CD4-positive, alpha-beta T cell treated with Interleukin-6 at 100 ng/mL for 8 hours (primary cell): ENCODE measurements at places on chromosomes 11 and 22.

DNA sequence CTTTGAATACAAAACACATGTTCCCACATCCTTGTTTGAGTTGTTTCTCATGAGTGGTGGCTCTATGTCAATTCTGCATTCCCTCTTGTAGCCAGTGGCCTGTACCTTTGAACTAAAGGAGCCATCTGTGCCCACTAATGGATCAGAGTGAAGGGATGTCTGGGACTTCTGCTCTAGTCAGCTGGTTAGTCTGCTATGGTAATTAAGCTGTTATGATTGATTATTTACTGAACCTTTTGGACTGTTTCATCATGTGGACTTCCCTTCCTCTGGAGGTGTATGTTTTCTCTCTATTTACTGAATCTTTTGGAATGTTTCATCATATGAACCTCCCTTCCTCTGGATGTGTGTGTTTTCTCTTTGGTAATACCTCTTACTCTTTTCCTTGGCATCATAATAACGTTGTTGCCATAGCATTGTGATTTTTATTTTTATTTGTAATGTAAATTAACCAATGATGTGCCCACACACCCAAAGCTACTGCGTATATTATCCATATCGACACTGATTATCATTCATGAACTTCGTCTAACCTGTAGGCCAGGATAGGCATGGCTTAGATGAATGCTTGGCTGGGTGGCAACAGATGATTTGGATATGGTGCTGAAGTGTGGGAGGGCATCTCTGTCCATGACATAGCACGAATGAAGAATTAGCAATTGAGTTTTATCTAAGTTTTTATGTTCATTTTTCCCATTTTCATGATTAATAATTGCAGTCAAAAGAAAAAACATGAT, 112.3 kb upstream of the SORL1-AS1 start:
- no peak for DNase-seq

DNA sequence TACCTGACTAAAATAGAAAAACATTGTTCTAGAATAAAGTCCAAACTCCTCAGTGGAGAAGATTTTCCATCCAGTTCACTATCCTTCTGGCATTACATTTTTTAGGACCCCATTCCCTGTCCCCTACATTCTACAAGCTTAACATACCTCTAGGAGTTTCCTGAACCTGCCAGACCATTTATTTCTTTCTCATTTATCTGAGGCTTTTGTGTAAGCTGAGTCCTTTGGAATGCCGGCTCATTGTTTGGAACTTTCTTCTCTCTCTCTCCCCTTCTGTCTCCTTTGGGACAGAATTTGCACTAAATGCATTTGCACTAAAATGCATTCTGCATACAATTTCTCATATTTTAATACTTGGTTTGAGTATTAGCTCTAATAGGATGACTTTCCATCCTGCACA, 393.0 kb upstream of the ANO3 start:
- no peak for DNase-seq

GRCh38 chr22:16961477-16962186, 46.4 kb downstream of the GAB4 start:
- no peak for DNase-seq

GRCh38 chr11:81449588-81450156, 1284.0 kb downstream of the FAM181B start:
- DNase-seq, result no peak

DNA sequence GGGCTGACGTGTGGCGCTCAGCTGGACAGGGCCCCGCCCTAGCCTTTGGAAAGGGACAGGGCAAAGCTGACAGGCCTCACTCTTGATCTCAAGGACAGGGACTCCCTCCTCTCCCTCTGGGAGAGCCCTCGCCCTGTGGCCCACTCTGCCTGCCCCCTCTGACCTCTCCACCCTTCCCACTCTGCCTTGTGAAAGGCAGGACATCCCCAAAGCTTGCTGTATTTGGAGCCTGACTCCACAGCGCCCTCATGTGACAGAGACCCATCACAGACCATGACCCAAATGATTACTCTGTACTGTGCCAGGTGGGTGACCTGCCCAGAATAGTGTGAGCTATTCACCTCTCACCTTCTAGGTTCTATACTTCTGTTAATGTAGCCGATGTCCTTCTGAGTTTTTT, 18.8 kb downstream of the P2RY2 start:
- no peak for DNase-seq

- no peak for DNase-seq
These were observed 14.1 kb downstream of the TBX1 start for GRCh38 chr22:19774628-19775027.

DNA sequence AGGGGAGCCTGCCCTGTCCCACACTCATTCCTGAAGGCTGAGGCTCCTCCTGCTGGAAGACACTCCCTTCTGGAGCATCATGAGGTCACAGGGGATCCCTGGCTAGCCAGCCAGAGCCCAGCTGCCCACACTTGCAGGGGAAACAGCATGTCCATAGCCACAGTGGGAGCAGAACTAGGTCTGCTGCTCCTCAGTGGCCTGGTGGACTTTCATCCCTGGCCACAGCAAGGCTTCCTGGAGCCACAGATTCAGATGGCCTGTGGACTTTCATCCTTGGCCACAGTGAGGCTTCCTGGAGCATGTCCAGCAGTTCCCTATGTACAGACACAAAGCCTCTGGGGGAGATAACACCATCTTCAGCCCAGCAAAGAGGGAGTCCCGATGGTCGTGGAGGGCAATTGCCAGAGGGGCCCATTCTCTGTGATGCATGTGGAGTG, 5.9 kb upstream of the APOL6 start:
- no peak for DNase-seq

GRCh38 chr22:22974795-22975580, 87.4 kb downstream of the IGLL5 start:
- DNase-seq, result no peak

GRCh38 chr22:43772831-43773230, 39.3 kb downstream of the EFCAB6 start:
- DNase-seq, result no peak

- DNase-seq, result no peak
These were observed 90.1 kb downstream of the ETS1 start for GRCh38 chr11:128497061-128497775.

DNA sequence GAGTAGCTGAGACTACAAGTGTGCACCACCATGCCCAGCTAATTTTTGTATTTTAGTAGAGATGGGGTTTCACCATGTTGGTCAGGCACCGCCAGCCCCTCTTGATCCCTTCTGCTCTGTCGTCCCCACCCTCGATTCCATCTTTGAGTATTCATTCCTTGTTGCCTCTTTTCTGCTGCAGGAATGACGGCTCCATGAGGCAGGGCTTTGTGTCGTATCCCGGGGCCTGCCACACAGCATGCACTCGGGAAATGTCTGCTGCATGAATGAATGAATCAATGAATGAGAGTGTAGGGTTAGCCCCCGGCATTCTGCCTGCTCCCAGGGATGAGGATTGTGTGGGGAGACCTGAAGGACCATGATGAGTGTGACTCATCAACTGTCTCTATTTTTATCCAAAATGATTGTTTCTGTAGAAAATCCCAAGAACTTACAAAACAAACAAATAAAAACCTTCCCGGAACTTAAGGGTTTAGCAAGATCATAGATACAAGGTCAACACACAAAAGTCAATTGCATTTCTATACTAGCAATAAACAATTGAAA, 54.6 kb upstream of the SLC22A12 start:
- DNase-seq, result no peak

- DNase-seq, result no peak
These were observed 54.3 kb downstream of the SBF1 start for GRCh38 chr22:50420581-50420980.

DNA sequence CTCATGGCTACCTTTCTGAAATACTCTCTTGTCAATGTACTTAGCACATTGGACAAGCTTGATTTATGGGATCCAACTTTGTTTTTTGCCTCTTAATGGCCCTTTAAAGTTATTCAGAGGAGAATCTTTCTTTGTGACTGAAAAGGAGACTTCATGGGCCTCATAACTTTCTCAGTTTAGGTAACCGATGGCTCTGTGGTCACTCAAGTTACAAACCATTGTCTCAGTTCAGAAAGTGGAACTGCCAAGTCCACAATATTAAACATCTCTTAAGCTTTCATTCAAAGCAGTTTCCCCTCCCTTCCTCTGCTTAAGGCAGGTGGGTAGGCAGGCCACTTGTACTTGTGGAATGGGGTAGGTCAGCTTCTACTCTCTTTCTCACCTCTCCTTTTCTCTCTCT, 12.3 kb upstream of the ARL14EP start:
- no peak for DNase-seq

GRCh38 chr22:36143066-36143815, 17.3 kb downstream of the APOL3 start:
- no peak for DNase-seq

DNA sequence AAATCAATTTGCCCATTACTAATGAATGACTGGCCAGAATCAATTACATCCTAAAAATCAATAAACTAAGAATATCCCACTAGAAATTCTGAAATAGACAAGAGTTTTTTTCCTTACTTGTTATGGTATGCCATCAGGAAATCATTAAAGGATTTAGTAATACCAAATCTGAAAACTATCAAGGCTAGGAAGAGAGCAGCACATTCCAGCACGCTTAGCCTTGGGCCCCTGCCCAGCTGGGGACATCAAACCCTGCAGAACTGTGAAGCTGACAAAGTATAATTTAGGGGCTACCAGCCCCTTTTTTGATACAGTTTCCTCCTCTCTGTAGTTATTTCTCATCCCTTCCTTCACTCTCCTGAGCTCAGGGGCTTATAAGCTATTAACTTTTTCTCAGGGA, 247.8 kb upstream of the ZC3H12C start:
- DNase-seq, result no peak

DNA sequence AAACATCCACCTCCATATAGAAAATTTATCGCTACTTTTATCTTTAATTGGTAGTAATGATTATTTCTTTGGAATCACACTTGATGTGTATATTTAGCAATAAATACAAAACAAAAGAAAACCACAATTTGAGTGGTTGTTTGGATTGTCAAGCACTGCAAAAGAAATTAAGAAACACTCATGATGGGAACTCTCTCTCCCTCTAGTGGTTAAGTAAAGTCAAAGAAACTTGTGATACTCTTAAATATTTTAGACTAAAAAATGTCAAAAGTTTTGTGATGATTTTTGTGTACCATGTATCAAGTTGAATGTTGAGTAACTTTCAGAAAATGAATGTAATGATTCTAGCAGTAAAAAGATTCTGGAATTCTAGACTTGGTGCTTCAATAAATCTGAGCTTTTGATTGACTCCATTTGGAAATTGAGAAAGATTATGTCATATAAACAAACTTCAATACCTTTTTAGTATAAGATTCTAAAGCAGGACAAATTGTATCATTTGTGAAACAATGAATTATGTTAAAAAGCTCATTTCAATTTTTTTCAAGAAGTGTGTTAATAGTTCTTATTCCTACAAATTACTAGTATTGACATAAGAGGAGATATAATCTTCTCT, 20.8 kb downstream of the MUC15 start:
- no peak for DNase-seq

DNA sequence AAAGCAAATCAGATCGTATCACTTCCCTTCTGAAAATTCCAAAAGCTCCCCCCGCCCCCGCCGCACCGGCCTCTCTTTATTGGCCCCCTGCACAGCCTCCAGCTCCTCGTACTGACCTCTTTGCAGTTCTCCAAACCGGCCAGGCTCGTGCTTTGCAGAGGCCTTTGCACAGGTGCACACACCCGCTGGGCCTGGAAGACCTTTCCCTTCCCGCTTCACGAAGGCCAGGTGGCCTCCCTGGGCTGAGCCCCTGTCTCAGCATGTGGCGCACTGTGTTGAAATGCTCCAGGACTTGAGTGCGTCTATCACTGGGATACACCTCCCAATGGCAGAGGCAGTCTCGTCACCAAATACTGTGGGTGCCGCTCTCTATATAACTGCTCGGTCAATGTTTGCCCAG, 13.2 kb upstream of the ADA2 start:
- no peak for DNase-seq

DNA sequence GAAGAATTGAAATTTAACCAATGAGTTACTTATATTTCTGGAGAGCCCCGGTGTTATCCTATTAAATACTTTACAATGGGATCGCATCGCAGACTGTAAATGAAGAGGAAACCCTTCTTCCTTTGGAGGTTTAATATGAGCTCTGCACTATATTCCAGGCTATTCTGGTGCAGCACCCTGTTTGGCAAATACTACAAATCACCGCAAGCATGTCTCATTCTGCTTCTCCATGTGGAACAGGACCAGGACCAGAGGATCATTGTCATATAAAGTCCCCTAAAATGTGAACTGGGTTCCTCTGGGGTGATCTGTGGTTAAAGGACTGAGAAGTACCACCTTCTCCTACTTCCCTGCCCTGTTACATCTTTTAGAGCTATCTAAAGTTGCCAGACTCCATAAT, 703.7 kb downstream of the DLG2 start:
- DNase-seq, result no peak

DNA sequence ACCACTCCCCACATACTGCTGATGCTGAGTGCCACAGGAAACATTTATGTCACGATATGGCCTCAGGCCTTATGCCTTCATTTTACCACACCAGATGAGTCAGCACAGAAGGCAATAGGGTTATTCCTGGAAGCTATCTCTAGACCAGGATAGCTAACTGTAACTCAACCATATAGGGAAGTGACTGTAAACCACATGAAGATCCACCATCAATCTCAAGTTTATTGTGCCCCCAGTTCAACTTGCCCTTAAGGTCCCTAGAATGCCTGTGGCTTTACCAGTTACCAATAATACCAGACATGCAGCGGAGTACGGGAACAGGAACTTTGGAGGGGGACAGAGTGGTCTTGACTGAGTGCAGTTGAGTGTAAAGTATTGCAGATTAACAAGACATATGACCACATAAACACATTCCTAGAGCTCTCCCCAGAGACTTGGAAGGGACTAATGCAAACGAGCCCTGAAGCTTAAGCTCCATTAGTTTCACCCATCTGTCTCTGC, 180.9 kb downstream of the KIF18A start:
- no peak for DNase-seq

- DNase-seq, result no peak
These were observed 7.5 kb upstream of the SEZ6L start for GRCh38 chr22:26161746-26162145.
